ENCODE measurements at places on chromosomes 7 and 10. TPM values are rescaled to one million over a fixed set of nuclear protein-coding genes. Genes with fewer than 3 reads are reported as not detected.

Gene KLLN
- 0.82 TPM for total RNA-seq

Gene FKBP6
- total RNA-seq, result not detected

Gene PLA2G12B
- total RNA-seq, result 0.41 TPM

Gene PRPF18
- total RNA-seq, result 36.7 TPM

Gene KNDC1
- total RNA-seq, result 8.2 TPM

Gene KLF14
- not detected for total RNA-seq

Gene CYP51A1
- 516 TPM for total RNA-seq

Gene PPP3CB
- 111 TPM for total RNA-seq

Gene ASB15
- not detected for total RNA-seq

DNA sequence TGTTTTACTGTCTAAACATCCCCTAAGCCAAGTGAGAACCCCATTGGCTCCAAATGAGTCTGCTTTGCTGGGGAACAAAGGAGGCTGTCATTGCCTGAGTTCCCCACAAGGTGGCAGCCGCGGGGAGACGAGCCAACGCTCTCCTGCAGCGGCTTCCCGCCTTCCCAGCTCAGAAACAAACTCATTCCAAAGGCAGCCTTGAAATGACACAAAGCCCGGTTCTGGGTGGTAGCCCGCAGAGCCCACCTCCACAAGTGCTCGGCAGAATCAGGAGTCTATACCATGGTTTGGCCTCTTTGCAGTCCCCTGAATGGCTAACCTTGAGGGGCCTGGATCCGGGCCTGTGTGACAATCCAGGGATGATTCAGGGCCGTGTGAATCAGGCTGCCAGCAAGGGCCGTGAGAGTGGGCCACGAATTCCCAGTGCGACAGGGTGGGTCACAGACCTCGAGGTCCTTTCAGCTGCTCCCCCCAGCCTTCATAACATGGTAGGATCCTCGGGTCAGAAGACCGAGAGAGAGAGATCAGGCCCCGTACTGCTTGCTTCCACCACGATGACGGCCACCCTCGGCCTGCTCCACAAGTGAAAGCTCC, 79.7 kb downstream of the DLG5 start:
- DNase-seq, result peak; percentile 65

- no peak for DNase-seq
Measured at GRCh38 chr7:100589341-100589947, 3.3 kb downstream of the FBXO24 start.

GRCh38 chr10:16909961-16910792, 93.0 kb upstream of the RSU1 start:
- DNase-seq, result no peak

DNA sequence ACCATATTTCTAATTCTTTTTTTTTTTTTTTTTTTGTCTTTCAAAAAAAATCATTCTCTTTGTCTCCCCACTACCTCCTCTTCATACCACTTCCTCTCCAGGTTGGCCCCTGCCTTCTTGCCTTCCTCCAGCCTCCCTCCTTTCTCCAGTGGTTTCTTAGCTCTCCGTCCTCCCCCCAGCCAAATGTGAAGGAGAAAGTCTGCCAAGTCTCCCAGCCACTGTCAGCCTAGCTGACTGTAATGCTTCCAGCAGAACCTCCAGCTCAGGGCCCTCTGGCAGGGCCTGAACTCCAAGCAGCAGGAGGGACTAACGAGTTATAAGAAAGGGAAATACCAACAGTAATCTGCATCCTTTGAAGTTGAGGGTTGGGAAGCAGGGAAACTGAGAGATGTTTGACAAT, 35.5 kb upstream of the BICC1 start:
- no peak for DNase-seq

DNA sequence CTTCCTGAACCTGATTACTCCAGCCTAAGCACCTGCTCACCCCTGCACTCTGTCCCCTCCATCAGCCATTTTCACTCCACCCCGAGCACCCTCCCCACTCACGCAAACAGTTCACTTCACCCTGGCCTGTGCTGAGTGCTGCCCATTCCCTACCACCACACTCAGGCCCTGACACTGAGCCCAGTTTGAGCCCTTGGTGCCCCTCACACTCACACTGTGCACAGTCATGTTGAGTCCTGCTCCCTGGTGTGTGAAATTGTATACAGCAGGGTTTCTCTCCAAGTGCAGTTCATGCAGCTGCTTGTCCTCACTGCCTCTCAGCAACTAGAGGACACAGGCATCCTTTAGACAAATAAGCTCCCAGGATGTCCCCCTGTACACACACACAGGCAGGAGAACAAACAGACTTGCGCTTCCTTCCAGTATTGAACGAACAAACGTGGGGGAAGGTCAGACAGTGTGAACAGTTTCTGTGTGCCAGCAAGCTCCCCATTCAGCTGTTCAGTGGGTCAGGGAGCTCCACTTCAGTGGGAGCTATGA, 6.8 kb downstream of the MYO1G start:
- no peak for DNase-seq

DNA sequence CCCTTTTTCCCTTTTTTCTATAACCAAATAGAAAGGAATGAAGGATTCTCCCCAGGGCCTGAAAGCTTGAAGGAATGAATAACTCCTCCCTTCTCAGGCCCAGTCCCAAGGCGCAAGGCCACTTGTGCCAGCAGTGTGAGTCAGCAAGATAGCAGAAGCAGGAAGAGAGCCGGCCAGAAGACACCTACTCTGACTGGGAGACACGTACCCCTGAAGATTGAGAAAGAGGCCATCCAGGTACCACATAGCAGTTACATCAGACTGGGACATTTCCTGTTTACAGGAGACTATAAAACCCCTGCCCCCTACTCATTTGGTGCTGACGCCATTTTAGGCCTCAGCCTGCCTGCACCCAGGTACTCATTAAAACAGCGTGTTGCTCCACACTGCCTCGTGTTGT, 65.5 kb downstream of the LRRC17 start:
- no peak for DNase-seq

DNA sequence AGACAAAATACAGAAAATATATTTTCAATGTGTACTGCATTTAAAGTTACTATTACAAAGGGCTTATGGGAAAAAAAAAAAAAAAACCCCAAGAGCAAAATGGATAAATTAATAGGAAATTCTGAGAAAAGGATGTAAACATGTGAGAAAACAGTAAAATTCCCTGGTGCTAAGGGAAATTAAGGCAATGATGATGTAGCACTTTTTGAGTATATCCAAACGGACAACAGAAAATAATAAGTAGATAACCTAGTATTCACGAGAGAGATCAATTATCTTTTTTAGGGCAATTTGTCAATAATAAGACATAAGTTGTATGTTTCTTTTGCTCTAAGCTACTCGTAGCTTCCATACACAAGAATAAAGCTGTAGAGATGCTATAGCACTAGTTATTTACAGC, 80.2 kb downstream of the PARD3 start:
- no peak for DNase-seq

DNA sequence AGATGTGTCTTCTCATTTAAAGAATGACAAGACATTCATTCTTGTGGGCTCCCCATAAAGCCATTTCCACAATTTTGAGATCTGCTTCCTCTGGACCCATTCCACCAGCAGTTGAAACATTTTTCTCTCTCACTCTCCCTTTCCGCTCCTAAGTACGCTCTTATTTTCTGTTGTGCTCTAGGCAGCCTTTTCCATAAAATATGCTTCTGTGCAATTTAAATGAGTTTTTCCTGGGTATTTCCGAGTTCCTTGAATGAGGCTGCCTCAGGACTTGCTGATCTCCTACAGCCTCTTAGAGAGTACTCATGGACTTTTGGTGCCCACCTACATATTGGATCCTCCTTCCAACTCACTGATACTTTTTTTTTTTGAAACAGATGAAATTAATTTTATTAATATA, 23.6 kb upstream of the AKR1D1 start:
- DNase-seq, result no peak

DNA sequence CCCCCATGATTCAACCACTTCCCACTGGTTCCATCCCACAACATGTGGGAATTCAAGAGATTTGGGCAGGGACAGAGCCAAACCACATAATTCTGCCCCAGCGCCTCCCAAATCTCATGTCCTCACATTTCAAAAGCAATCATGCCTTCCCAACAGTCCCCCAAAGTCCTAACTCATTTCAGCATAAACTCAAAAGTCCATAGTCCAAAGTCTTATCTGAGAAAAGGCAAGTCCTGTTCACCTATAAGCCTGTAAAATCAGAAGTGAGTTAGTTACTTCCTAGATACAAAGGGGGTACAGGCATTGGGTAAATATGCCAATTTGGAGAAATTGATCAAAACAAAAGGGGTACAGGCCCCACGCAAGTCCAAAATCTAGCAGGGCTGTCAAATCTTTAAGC, 272.9 kb downstream of the MAGI2 start:
- no peak for DNase-seq

- no peak for DNase-seq
Measured at GRCh38 chr7:131895541-131896164, 339.2 kb upstream of the PODXL start.

DNA sequence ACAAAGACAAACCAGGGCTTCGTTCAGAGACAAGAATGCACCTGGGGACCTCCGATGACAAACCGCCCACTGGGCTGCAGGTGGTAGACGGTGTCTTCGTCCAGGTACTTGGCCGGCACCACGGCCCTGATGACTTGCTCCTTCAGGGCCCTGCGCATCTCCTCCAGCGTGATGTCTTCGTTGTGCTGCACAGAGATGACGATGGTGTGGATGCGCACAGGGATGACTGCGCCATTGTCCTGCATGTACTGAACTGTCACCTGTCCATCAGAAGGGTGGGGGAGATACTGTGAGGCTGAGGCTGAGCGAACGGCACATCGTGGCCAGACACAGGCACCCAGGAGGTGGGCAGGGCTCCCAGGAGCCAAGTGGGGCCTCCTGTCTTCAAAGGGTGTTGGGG, 13.1 kb downstream of the MAT1A start:
- DNase-seq, result no peak

DNA sequence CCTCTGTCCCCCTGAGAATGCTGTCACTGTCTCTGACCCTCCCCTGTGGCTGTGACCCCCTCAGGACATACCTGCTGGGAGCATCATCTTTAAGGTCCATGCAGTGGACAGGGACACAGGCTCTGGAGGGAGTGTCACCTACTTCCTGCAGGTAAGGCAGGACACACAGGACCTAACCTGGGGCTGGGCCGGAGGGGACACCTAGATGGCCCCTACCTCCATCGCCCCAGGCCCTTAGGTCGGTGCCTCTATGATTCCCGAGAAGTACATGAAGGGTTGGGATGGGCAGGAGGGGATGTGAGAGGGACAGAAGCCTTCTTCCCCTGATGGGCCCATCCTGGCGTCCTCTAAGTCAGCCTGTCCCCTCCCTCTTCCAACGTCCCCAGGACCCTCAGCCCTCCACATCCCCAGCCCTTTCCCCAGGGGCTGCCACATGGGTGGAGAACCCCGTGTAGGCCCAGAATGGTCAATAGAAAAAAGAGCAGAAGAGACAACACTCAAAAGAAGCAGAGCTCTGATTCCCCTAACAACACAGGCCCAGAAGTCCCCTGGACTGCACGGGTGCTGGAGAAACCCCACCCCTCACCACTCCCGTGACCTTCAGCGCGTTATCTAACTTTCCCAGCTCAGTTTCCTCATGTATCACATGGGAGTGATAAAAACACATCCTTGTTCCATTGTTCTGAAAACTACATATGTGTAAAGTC, 6.4 kb downstream of the CDHR1 start:
- DNase-seq, result no peak

- peak; percentile 30 for DNase-seq
Measured at GRCh38 chr10:34696423-34696822, 118.7 kb downstream of the PARD3 start.

DNA sequence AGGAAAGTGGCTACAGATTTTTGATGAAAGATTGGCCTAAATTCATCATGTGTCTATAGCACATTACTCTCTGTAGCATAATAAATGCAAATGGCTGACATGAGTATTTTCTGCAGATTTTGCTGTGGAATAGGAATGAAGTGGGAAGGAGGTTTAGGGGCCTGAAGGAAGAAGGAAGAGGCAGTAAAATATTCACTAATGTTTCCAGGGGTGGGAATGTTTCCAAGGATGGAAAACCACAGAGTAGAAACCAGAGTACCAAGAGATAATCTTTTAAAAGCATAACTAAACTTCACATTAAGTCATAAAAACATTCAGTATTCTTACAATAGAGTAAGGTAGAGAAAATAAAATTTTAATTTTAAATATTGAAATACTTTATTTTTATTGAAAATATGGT, 267.8 kb downstream of the BICC1 start:
- DNase-seq, result no peak

DNA sequence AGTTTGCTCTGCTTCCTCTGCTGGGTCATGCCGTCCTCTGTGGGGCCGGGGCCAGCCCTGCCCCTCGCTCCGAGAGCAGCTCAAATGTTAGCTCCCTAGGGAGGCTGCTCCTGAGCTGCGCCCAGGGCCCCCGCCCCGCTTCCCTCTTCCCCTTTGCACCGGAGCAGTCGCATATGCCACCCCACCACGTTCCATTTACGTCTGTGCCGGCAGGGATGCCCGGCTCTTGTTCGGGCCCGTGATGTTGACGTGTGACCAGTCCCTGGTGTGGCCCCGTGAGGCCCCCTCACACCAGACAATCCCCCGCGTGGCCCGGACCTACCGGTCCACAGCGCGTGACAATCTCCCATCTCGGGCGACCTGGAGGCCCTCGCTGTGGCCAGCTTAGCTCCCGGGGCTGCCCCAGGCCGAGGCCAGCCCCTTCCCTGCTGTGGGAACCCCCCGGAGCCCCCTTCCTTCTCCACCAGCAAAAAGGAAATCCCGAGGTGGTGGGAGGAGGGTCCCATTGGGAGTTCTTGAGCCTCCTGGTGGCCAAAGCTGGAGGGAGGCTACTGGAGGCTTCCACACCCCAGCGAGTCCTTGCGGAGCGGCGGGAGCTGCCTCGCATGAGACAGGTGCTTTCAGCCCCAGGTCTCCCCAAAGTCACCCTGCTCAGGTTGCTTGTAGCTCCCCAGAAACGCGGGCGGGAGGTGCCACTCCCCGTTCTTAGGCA, 15.2 kb downstream of the FAM20C start:
- DNase-seq, result no peak

- DNase-seq, result no peak
Measured at GRCh38 chr7:391411-391951, 101.5 kb downstream of the FOXL3 start.

DNA sequence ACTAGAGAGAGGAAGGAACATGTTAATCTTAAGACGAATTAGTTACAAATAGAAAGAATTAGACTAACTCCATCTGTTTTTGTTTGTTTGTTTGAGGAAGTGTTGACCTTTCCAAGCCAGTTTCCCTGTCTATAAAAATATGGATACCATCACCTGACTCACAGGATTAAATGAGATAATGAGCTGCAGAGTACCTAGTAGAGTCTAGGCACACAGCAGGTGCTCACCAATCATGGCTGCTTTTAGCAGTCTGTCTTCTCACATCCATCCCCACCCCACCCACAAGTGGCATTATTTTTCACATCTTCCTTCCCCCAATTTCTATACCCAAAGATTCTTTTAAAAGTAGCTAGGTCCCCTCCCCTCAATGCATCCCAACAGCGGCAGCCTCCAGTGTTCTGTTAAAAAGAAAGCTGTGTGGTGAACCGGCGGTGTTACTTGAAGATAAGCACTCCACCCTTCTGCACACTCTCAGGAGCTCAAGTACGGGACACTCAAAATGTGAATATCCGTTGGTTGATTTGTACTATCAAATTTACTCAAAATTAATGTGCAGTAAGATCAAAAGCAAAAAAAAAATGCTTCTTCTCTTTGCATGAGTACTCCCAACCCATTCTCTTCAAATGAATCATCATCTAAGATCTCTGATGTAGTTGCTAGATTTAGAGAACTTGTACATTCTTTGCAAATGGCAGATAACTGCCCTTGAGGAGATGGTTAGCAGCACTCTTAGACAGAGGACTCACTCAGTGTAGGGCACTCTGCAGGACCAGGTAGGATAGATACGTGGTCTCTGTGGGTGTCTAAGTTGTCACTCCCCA, 145.4 kb upstream of the ASAH2 start:
- no peak for DNase-seq

Measured in frontal cortex (tissue), 4 donors.